ENCODE measurements at places on chromosomes 5 and 9.

GRCh38 chr5:8919096-8919495, 626.8 kb downstream of the SEMA5A start:
- no peak for DNase-seq

DNA sequence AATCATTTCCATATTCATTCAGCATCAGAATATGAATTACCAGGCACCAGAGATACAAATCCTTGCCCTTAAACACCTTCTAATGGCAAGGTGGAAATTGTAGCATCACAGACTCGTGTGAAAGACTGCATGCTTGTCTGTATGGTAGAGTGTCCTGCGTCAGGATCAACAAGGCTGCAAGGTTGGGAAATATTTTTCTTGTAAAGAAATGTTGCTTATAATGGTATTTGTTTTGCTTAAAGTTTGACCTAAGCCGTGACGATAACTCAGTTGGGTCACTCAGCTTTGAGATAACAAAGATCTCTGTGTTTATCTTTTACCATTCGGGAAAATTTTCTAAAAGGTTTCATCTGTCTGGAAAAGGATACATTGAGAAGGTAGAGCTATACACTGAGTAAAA, 87.6 kb downstream of the BASP1 start:
- DNase-seq: no peak

DNA sequence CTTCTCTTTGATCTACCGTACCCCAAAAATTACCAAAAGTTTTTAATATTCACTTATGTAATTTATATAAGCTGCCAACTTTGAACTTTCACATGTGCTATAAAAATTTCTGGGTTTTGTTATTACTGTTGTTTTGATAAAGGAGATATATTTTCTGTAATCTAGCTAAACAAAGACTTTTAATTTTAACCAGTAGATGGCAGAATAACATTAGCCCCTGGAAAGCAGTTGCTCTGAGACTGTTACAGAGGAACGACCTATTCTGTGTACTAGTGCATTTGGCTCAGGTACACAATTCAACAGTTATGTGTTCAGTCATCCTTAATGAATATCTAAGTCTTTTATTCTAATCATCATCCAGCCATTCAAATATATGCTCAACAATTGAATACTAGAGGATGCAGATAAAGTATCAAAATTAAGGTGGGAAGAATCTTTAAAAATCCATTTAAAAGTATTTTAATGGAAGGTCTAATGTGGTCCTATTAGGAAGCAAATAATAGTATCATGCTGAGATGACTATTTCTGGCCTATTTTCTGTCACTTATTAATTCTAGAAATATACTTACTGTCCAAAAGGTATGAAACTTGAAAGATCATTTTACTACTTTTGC, 8.6 kb downstream of the KLHL9 start:
- peak; percentile 21 for DNase-seq

GRCh38 chr9:530681-531080, 310.8 kb upstream of the DMRT1 start:
- no peak for DNase-seq

- no peak for DNase-seq
Observed at GRCh38 chr5:89473196-89473595, 590.2 kb upstream of the MEF2C start.

DNA sequence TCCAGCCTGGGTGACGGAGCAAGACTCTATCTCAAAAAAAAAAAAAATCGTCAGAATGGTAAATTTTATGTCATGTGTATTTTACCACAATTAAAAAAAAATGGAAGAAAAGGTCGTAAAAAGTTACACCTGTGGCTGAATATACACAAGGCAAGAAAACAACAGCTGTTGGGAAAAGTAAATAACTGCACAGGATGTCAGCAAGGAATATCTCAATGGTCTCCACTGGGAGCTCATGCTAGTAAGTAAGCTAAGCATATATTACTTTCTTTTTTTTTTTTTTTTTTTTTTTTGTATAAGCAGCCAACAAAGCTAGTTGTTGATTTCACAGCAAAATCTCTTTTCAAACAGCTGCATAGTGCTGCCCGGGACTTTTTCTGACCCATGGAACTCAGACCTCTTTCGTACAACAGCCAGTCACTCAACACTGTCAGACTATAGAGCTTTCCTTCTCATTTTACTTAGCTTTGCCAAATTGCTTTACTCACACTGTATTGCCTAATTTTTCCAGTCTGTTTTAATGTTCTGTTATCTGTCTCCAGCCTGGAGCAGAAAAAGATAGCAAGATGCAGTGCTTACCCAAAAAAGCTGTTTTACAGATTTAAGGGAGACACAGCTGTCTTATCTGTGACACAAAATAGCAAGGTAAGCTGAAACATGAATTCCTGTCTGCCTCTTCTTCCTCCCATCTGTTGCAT, 175.9 kb downstream of the ENC1 start:
- no peak for DNase-seq

DNA sequence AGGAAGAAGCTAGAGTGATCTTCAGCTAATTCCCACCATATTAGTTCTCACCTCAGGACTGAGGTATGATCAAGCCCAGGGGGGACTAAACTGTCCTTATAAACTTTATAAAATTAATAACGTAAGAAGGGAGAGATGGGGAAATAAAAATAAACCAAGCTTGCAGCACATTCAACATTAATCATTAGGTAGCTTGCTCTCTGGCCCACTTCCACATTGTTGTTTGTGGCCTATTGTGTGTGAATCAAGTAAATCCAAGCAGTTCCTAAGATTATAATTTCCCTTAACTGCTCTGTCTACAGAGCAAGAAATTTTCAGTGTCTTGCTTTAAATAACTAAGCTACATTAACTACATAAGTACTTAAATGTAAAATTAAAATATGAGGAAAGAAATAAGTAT, 131.3 kb upstream of the ABCA1 start:
- DNase-seq: no peak

GRCh38 chr9:108099854-108100253, 610.3 kb upstream of the KLF4 start:
- DNase-seq: no peak

Data from fibroblast of skin of left quadriceps (primary cell).